Mesothelial cell of epicardium (in vitro differentiated cells): ENCODE measurements at places on chromosomes 6 and 20.

DNA sequence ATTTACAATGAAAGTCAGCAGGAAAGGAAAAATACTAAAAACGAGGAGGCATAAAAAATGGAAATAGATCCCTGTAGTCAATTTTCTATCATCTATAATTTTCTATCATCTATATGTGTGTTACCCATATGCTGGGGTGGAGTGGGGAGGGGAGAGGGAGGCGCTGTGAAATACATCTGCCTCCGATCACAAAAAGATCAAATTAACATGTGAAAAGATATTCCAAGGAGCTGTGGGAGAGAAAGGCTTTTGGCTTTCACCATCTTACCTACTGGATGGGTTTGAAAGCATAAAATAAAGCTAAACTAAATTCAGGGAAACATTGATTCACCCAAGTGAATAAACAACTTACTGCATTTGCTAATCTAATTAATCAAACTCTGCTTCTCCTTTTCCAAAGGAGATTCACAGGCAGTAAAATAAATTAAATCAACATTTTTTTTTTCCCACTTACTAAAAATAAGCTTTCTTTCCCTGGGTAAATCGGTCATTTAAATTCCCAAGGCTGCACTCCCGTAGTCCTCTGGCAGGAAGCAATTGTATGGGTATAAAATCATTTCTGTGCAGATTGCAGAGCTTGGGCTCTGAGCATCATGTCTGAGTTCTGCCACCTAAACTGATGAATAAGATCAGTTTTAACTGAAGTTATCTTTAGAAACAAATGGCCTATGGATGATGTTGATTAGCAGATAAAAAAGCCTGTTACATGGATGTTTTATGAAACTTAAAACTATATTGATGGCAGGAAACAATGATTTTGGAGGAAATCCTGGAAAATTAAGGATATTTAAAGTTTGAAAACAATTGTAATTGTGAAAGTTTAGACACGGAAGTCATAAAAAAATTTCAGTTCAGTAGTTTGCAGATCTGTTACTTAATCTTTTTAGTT, 147.9 kb downstream of the SOX4 start:
- H3K4me1 ChIP-seq, result peaks cover 61% of the 10 kb centered on the region
- H3K27ac ChIP-seq, result peak overlapping the region; percentile 87
- peaks cover 8% of the 10 kb centered on the region for H3K36me3 ChIP-seq

DNA sequence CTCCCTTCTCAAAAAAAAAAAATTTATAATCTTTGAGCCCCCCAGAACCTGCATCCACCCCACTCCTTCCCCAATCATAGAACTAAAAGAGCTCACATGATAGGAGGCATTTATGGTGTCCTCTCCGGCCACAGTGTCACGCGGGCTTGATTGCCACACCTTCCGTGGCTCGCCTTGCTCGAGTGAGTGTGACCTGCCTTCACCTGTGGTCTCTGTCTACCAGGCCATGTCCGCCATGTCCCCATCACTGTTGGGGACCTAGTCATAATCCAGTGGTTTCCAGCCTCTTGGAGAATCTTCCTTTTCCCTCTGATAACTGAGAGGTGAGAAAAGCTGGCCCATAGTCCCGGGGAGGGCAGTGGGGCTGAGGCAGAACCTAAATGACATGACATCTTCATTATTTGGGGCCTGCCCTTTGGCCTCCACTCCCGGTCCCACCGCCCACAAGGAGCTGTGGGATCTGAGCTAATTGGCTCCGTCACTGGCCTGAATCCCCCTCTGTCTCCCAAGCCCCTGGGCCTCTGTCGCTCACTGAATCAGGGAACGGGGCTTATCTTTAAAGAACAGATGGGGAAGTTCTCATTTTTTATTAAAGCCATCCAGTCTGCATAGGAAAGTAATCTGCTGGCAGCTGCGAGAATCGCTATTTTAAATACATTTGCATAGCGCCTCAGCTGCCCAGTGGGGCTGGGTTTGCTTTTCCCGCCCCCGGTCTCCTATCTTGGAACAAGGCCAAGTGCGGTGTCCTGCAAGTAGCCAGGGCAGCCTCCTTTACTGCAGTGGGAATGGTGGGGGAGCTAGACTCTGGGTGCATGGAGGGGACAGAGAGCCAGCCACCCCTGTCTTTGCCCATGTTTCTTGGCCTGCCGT, 197.6 kb upstream of the PMEPA1 start:
- H3K27ac ChIP-seq, result no peak overlapping the region
- H3K4me3 ChIP-seq, result no peak overlapping the region
- H3K27me3 ChIP-seq, result peaks cover 1% of the 10 kb centered on the region
- H3K36me3 ChIP-seq, result no peaks in the 10 kb centered on the region

- H3K36me3 ChIP-seq, result no peaks in the 10 kb centered on the region
- no peak overlapping the region for H3K27ac ChIP-seq
- peaks cover 4% of the 10 kb centered on the region for H3K4me1 ChIP-seq
These were observed 8.6 kb downstream of the FAM50B start for GRCh38 chr6:3857468-3858456.

GRCh38 chr6:110285306-110286060, 72.7 kb downstream of the METTL24 start:
- H3K27me3 ChIP-seq, result no peaks in the 10 kb centered on the region
- H3K27ac ChIP-seq, result peak overlapping the region; percentile 58
- H3K36me3 ChIP-seq, result peaks cover 34% of the 10 kb centered on the region
- peaks cover 15% of the 10 kb centered on the region for H3K4me1 ChIP-seq
- no peak for DNase-seq
- no peak overlapping the region for H3K4me3 ChIP-seq

DNA sequence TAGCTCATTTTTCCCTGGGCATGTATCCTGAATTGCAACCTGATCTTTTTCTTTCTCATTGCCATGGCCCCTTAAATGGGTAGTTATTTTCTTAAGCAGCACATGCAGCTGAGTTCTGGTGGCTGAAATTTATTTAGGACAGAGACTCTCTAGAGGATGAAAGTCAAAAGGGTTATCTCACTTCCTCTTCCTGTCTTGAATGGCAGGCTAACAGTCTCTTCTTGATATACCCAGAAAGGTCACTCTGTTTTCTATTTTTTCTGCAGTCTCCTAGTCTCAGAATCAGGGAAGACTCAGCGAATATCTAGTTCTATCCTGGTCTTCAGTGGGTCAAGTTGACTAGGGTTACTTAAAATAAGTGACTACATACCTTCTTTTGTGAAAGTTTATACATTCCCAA, 243.3 kb downstream of the EPHA7 start:
- no peak overlapping the region for H3K4me3 ChIP-seq
- H3K36me3 ChIP-seq, result no peaks in the 10 kb centered on the region
- H3K27ac ChIP-seq, result no peak overlapping the region
- peaks cover 8% of the 10 kb centered on the region for H3K4me1 ChIP-seq
- no peaks in the 10 kb centered on the region for H3K27me3 ChIP-seq

DNA sequence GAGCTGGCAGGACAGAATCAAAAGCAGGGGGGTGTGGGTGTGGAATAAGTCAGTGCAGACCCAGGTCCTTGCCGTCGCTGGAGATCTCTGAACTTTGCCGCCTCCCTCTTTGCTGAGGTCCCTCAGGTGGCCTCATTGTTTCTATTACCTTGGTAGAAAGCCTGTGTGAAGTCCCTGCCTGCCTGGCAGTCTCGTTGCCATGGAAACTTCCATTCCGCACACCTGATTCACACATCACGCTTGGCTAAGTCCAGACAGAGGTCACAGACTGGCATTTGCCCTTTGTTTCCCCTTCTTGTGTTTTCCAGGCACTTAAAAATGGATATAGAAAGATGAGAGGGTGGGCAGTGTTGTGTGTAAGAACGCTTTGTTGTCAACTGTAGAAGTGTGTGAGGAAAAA, 260.6 kb downstream of the PRL start:
- H3K27ac ChIP-seq, result peak overlapping the region; percentile 88
- H3K4me1 ChIP-seq, result peaks cover 25% of the 10 kb centered on the region
- H3K36me3 ChIP-seq, result peaks cover 55% of the 10 kb centered on the region
- H3K27me3 ChIP-seq, result no peaks in the 10 kb centered on the region
- DNase-seq, result no peak

DNA sequence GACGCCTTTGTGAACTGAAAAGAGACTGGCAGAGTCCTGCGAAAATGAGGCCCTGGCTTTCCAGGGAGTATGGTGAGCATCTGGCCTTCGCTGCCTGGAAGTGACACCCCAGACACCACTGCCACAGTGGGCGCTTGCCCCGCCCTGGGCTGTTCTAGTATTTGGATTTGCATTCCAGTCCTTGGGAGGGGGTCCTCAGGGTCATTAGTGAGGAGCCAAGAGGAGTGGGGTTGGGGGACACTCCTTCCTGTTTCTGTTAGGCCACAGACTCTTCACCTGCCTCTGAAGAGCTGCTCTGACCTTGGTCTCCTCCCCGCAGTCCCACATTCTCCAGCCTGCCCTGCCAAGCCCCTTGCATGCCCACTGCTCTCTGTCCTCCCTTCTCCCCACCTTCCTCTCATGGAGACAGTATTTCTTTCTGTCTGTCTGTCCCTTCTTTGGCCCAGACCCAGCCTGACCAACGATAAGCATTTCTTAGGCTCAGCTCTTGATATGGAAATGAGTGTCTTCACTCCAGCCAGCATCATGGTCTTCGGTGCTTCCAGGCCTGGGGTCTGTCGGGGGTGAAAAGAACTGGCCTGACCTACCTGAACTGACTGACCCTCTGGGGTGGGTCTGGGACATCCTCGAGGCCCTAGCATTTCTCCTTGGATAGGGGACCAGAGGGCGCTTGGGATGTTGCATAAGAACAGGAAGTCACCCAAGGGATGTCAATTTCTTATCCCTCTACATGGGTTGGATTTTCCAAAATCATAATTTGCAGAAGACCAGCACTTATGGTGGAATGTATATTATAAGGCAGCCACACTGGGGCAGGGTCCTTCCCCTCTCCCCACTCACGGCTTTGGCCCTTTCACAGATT, 19.4 kb downstream of the SLC9A8 start:
- H3K27me3 ChIP-seq, result no peaks in the 10 kb centered on the region
- H3K27ac ChIP-seq, result peak overlapping the region; percentile 87
- H3K36me3 ChIP-seq, result peaks cover 26% of the 10 kb centered on the region
- peaks cover 12% of the 10 kb centered on the region for H3K4me1 ChIP-seq
- DNase-seq, result no peak
- H3K4me3 ChIP-seq, result no peak overlapping the region

GRCh38 chr6:106359959-106360409, 533 bp upstream of the CRYBG1 start:
- H3K27ac ChIP-seq, result no peak overlapping the region
- peak overlapping the region; percentile 68 for H3K4me3 ChIP-seq
- H3K27me3 ChIP-seq, result peaks cover 57% of the 10 kb centered on the region
- peaks cover 6% of the 10 kb centered on the region for H3K4me1 ChIP-seq
- DNase-seq, result no peak

DNA sequence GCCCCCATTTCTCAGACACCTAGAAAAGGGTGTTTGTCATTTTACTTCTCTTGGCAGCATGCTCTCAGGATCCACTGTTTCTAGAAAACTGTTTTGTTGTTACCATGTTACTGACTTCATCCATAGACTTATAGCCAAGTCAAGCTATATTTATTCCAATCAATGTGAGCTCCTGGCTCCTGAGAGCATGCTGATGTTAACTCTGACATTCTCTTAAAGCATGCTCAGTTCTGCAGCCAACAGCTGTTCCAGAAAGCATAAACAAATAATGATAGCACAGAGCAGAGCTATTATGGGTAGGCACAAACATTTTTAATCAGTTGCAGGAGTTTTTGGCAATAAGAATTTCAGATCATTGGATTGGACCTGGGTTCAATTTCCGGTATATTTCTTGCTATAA, 92.4 kb upstream of the CEP85L start:
- H3K27ac ChIP-seq, result no peak overlapping the region
- no peaks in the 10 kb centered on the region for H3K36me3 ChIP-seq
- DNase-seq, result no peak
- H3K4me3 ChIP-seq, result no peak overlapping the region
- peaks cover 3% of the 10 kb centered on the region for H3K27me3 ChIP-seq

GRCh38 chr6:15443119-15443830, 197.4 kb downstream of the JARID2 start:
- no peaks in the 10 kb centered on the region for H3K36me3 ChIP-seq
- no peak overlapping the region for H3K27ac ChIP-seq
- H3K4me3 ChIP-seq, result no peak overlapping the region
- DNase-seq, result no peak

- H3K27ac ChIP-seq, result no peak overlapping the region
- no peak overlapping the region for H3K4me3 ChIP-seq
- DNase-seq, result no peak
- H3K36me3 ChIP-seq, result no peaks in the 10 kb centered on the region
- H3K4me1 ChIP-seq, result peaks cover 6% of the 10 kb centered on the region
These were observed 4.1 kb upstream of the ABT1 start for GRCh38 chr6:26592649-26593048.

DNA sequence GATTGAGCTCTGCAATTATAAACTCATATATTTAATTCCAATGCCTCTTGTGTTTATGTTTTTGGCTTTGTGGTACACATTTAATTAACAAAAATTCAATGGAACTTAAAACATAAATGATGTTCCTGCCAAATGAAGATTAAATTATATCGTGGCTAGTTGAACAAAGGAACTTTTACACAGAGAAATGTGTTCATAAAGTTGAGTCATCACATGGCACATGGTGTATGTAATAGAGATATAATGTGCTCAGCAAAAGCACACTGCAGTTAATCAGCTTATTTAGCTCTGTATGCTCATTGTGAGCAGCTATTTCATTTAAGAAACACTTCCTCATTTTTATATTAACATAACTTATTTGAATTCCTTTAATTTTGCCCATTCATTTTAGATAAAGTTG, 1295.6 kb upstream of the CITED2 start:
- H3K27me3 ChIP-seq, result no peaks in the 10 kb centered on the region
- H3K4me1 ChIP-seq, result peaks cover 2% of the 10 kb centered on the region
- no peak for DNase-seq
- H3K27ac ChIP-seq, result no peak overlapping the region
- no peak overlapping the region for H3K4me3 ChIP-seq

DNA sequence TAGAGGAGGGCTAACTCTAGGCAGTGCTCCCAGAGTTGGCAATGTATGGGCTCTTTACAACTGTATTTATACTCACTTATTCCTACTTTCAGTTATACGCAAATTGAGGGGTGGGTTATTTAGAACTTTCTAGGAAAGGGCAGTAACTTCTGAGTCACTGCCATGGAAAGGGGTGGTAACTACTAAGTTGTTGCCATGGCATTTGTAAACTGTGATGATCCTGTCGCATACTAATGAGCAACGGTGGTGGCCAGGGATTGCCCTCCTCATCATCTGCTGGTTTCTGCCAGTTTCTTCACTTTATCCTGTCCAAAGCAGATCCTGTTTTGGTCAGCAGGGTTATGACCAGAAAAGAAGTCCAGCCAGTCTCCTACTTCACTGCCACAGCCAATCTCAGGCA, 95.5 kb upstream of the PTPRT start:
- H3K36me3 ChIP-seq, result no peaks in the 10 kb centered on the region
- no peak overlapping the region for H3K4me3 ChIP-seq
- H3K27me3 ChIP-seq, result no peaks in the 10 kb centered on the region

GRCh38 chr6:56235245-56235644, 12.1 kb downstream of the COL21A1 start:
- H3K27me3 ChIP-seq, result no peaks in the 10 kb centered on the region
- H3K4me3 ChIP-seq, result no peak overlapping the region
- no peaks in the 10 kb centered on the region for H3K36me3 ChIP-seq
- no peak overlapping the region for H3K27ac ChIP-seq
- DNase-seq, result no peak

DNA sequence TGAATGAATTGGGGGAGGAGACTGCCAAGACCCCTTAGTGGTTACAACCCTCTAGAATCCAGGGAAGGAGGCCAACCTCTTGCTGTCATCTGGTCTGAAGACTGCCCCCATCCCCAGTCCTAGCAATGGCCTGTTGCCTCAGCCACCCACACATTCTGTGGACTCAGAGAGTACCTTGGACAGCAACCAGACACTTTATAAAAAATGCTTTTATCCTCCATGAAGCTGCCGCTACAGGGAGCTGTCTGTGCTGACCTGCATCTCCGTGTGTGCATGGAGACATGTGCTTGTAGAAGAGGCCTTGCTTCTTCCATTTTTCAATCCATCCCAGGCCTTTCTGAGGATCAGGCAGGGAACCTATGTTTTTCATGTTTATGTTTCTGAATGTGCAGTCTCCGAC, 15.2 kb downstream of the CDH22 start:
- H3K36me3 ChIP-seq, result no peaks in the 10 kb centered on the region
- no peaks in the 10 kb centered on the region for H3K4me1 ChIP-seq
- H3K4me3 ChIP-seq, result no peak overlapping the region
- H3K27me3 ChIP-seq, result peaks cover 59% of the 10 kb centered on the region
- H3K27ac ChIP-seq, result no peak overlapping the region
